ENCODE measurements at places on chromosomes 16 and 17.

DNA sequence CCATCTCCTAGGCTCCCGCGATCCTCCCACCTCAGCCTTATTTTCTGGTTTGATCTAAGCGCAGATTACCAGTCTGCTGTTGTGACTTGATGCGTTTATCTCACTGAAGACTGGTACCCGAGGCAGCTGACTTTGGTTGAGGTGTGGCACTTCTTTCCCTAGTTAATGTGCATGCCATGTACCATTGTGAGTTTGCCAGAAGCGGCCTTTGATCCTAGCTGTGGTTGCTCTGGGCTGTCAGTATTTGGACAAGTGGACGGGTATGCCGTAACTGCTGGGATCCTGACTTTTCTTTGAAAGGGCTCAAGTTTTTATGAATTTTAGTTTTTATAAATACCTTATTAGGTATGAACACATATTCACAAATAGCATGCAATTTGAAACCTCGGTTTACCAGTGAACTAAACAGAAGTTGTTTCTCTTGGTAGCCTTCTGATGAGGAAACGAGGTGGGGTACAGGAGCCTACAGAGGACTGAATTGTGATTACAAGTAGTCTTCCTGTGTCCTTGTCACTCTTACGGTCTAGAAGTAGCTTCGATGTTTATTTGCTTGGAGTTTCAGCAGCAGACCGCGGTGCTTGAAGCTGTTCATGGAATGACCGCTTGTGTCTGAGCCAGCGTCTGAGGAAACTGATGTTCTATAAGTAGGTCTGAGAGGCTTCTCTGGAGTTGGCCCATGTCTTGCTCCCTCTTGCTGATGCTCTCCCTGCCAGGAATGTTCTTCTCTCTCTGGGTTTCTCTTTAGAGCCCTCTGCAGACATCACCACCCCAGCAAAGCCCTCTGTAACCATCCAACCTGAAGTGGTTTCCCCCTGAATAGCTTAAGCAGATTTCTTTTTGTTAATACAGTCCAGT, 40.0 kb downstream of the SEC14L1 start:
- no peak for DNase-seq

GRCh38 chr16:15874745-15875314, 13.6 kb downstream of the CEP20 start:
- DNase-seq, result no peak

GRCh38 chr17:43911904-43912303, 4.6 kb upstream of the MPP2 start:
- DNase-seq, result no peak

DNA sequence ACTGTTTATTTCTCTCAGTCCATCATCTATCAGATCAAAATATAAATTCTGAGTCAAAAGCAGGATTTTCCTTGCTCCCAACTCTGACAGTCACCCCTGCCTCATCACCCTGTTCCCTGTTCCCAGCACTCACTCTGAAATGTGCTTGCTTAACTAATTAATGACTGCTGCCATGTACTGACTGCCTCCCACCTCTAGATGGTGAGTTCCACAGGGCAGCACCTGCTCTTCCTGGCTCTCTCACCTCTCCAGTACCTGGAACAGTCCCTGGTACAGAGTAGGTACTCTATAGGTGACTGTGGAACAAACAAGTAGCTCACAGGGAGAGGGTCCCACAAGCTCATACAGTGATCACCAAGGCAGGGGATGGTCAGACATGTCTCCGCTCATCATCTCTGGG, 114.3 kb upstream of the C16orf82 start:
- no peak for DNase-seq

DNA sequence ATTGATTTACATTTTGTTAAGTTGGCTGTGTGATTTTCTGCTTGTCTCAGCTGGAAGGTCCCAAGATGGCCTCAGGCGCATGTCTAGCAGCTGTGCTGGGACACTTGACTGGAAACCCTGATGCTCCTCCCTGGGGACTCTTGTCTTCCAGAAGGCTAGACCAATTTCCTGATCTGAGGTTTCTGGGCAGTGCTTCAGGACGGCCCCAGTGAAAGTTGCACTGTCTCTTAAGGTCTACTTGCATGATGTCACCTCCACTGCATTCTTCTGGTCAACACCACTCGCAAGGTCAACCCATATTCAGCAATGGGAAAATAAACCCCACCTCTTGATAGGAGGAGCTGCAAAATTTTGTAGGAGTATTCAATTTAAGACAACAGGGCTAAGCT, 116.0 kb downstream of the SALL1 start:
- DNase-seq, result no peak

DNA sequence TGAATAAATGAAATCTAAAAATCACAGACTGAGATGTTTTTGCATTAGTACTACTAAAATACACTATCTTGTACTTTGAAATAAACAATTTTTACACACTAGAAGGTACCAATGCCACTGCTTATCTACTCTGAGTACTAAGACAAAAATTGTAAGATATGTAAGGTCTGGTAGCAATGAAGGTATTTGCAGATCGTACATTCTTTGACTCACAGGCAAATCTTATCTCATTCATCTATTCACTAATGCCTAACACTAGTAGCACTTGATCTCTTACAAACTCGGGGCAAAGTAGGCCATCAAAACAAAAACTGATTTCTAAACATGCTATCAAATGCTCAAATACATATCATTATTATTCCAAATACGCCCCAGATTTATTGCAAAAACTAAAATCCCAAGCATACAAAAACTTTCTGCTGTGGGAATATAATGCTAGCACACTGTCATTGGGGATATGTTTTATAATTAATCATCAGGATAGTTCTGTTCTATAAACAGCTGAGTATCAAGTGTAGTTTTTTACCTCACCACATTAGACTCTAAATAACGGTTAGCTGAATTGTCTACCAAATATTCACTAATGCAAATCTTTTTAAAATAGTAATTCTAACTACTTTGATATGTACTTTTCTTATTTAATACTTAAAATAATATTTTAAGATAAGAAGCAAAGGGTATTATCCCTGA, 68.0 kb downstream of the MED13 start:
- DNase-seq, result no peak

DNA sequence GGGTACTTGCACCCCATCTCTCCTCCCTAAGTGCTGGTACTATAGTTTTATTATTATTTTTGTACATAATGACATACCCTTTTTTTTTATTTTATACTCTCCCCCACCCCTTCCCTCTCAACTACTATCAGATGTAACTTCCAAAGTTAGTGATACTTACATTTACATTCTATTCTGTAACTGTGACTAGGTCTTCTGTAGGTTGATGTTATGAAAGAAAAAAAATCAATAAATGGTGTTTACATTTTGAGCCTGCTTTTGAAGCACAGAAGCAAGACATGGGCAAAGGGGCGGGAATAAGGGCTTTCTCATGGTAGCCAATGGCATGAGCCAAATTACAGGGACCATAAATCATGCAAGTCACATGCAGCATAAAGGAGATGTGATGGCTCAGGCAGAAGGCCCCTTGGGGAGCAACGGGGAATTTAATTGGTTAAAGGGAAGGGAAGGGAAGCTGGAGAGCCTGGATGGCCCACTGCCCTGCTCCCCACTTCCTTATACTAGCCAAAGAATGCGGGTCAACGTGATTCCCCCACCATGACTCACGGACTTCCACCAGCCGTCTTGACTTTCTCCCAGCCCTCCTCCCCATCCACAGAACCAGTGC, 2.4 kb upstream of the ACSF2 start:
- DNase-seq, result no peak

GRCh38 chr17:29717817-29718216, 95.1 kb upstream of the CORO6 start:
- no peak for DNase-seq

GRCh38 chr16:78570399-78571141, 471.1 kb downstream of the WWOX start:
- no peak for DNase-seq

DNA sequence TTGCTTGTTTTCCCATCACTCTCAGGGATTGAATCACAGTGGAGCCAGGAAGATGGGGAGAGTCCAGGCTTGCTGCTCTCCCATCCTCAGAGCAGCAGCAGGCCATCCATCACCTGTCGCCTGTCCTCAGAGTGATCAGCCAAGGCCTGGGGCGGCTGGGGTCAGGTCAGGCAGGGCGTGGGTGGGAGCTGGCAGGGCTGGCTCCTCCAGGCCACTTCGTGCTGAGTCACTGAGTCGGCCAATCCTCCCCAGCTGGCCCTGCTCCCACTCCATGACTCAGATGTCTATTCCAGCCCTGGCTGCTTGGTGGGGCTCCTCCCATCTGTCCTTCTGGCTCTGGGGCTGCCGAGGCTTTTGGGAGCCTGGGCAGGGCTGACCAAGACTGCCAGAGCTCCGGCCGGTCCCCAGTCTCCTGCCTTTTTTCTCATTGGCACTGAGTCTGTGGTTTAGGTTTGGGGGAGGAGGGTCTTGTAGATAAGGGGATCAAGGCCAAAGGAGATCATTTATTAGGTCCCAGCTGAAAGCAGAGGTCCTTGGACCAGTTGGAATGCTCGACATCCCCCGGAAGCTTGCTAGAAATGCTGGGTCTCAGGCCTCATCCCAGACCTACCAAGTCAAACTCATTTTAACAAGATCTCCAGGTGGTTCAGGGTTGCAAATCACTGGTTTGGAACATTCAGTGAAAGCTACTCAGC, 72.7 kb downstream of the ABCC1 start:
- DNase-seq, result no peak

DNA sequence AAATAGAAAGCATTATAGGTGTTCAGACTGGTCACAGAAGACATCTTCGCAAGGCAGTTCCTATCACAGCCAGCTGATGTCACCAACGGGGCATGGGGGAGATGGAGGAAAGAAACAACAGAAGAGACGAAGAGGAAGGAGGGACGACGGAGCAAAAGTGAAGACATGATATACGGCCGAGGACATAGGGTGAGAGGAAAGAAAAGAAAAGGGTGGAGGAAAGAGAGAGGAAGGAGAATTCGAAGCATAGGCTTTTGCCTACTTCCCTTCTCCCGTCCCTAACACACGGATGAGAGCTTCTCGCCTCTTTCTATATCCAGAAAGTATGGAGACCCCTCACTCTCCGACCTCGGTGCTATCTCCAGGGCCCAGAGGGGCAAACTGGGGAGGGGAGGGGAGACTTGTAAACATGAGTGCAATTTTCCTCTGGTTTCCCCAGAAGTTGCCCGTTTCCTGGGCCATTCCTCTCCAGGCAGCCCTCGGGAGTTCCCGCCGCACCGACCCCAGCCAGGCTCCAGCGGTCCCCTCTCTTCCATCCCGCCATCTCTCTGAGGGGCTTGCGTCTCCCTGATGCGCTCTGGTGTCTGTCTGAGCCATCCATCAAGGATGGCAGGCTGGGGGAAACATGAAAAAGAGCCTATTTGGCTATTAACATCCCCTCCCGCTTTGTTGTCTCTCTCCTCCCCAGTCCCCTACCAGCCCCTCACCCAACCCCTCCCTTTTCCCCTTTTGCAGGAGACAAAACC, 26.0 kb downstream of the COPZ2 start:
- DNase-seq, result peak; percentile 46

DNA sequence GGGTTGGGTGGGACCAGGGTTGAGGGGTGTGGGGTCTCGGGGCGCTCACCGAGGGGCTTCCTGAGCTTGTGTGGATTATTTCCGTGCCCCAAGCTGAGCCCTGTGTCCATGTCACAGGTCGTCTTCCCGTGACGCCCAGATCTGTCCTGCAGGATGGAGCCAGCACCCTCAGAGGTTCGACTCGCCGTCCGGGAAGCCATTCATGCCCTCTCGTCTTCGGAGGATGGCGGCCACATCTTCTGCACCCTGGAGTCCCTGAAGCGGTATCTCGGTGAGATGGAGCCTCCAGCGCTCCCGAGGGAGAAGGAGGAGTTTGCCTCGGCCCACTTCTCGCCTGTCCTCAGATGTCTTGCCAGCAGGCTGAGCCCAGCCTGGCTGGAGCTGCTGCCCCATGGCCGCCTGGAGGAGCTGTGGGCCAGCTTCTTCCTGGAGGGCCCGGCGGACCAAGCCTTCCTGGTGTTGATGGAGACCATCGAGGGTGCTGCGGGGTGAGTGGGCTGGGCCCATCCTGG, 1.0 kb downstream of the TELO2 start:
- DNase-seq, result no peak

DNA sequence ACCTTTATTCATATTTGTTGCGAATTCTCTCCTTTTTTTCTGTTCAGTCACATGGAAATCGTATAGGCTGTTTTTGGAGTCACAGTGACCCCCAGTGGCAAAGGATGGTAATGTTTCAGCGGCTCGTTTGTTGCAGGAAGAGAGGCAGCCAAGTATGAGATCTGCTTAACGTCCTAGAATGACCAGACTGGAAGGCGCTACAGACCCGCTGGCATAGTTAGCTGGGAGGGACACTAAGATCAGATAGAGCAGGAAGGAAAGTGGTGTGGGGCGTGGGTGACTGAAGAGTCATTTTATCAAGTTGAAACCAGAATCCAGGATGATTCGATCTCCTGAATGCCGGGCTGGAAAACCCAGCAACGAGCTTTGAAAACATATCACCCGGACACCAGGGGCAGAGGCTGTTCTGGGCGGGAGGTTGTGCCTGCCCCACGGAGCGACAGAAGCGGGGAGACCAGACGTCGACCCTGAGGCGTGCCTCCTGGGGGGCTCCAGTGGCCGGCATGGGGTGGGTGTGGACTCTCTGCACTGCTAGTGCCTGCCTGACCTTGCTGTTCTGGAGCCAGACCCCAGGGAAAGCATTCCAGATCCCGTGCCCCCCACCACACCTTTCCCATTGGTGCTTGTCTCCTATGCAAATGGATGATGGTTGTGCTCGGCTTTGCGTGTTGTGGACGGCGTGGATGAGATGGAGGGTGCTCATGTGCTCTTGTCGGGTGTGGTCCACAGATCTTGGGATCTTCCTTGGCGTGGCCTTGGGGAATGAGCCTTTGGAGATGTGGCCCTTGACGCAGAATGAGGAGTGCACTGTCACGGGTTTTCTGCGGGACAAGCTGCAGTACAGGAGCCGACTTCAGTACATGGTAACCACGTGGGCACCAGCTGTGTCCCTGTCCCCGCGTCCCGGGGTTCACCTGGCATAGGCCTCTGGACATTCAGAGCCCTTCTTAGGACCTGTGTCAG, 7.7 kb downstream of the IL34 start:
- DNase-seq, result peak; percentile 75

GRCh38 chr17:45410144-45411091, 22.3 kb downstream of the ARHGAP27 start:
- peak; percentile 65 for DNase-seq

GRCh38 chr16:55041540-55042234, 111.0 kb downstream of the IRX5 start:
- no peak for DNase-seq

DNA sequence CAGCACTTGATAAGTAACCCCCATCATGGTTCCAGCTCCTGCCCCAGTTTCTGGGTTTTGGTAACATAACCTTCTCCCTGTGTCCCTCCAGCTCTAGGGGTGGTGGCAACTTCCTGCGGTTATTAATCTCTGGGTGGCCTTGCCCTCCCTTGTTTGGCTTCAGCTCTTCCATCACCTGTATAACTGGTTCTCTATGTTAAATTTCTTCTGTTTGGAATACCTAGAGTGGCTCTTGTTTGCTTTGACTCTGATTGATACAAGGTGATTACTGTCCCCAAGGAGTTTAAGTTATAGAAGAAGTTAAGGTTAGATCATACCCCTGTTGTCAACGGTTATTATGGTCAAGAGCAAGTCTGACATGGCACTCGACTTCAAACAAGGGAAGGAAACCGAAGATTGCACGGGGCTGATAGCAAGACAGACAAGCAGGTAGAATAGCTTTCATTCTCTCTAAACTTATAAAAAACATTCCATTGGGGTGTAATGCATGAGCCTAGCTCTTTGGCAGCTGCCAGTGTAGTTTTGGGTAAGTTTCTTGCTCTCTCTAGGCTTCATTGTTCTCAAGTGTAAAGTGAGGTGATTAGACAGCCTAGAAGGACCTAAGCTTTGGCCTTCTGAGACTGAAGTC, 11.0 kb upstream of the CCR7 start:
- DNase-seq, result no peak
